ENCODE measurements at places on chromosomes 1 and 21. TPM values are rescaled to one million over a fixed set of nuclear protein-coding genes. Genes with fewer than 3 reads are reported as not detected.

Gene TTC34
- 0.87 TPM for total RNA-seq

Gene IFNLR1
- total RNA-seq: 5.5 TPM

Gene MMEL1
- total RNA-seq: 2.7 TPM

Gene COL24A1
- total RNA-seq: not detected

Gene PTPRC
- 3.7 TPM for total RNA-seq

Gene OR2L2
- 0.05 TPM for total RNA-seq

Gene AQP10
- not detected for total RNA-seq

Gene PRR9
- total RNA-seq: not detected

Gene NOC2L
- total RNA-seq: 40.4 TPM

Gene TIAM1
- 7.1 TPM for total RNA-seq

Gene SLAMF9
- total RNA-seq: not detected

Gene TMCC2
- 0.83 TPM for total RNA-seq

Gene KRTAP19-1
- not detected for total RNA-seq

Gene FAM167B
- total RNA-seq: 3.9 TPM

Gene SPRR5
- total RNA-seq: not detected

Gene LRRC71
- not detected for total RNA-seq

Gene TFF1
- total RNA-seq: 2.9 TPM

Gene PLPPR5
- total RNA-seq: 0.17 TPM

All from pancreas (tissue), 10 donors.